ENCODE measurements at places on chromosomes 2 and 18.

GRCh38 chr18:58727776-58728500, 56.7 kb downstream of the MALT1 start:
- no peak for DNase-seq

DNA sequence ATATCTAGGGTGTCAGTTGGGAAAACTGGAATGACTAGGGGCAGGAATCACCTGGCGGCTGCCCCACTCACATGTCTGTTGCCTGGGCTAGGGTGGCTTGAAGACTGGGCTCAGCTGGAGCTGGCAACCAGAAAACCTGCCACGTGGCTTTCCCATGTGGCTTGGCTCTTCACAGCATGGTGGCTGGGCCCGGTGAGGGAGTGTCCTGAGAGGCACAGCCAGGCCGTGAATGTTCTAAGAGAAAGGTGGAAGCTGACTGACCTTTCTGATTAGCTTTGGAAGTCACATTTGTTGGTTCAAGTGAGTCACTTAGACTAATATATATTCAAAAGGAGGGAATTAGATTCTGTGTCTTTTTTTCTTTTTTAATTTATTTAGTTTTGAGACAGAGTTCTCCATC, 22.7 kb downstream of the SP5 start:
- no peak for DNase-seq

DNA sequence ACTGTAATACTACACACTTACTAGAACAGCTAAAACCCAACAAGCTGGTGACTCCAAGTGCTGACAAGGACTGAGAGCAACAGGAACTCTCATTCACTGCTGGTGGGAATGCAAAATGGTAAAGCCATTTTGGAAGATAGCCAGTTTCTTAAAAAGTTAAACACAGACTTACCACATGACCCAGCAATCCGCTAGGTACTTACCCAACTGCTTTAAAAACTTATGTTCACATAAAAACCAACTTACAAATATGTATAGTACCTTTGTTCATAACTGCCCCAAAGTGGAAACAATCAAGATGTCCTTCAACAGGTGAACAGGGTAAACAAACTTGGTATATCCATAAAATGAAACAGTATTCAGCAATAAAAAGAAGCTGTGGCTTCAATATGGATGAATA, 153.1 kb upstream of the ZFP36L2 start:
- DNase-seq = no peak

DNA sequence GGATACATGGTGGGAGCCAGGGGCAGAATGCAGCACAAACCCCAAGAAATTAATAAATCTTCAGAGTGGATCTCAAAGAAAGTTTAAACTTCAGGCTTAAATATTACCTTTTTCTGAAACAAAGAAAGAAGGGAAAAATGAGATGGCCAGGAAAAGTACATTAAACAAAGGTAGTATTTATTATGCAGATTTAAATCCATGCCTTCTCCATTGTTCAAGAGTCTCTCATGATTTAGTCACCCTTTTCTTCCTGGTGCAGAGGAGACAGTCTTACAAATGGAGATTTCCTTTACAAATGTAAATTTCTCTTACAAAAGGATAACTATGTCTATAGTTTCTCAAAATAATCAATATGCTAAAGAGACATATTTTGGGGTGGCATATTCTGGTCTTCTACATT, 33.4 kb upstream of the PPM1B start:
- DNase-seq = no peak

DNA sequence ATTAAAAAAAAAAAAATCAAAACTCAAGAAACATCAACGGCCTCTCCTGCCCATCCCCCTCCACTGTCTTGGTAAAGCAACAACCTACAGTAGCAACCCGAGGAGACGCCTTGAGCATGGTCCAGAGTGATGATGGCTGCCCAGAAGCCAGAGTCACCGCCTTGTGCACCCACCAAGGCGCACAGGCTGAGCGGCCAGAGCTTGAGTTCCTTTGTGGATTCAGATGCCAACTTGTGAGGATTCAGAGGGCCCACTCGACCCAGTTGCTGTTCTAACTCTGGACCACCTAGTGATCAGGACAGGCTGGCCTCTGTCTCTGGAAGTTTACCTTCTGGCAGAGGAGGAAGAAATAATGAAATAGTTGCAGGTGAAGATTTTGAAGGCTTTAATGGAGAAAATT, 105.0 kb downstream of the PDCL3 start:
- no peak for DNase-seq

Data from CD4-positive, alpha-beta T cell treated with Interferon alpha-2 for 1 hour (primary cell).